Ovary (tissue), 10 donors: ENCODE measurements at places on chromosomes 1 and 21. TPM values are rescaled to one million over a fixed set of nuclear protein-coding genes. Genes with fewer than 3 reads are reported as not detected.

CACNA1S gene
- not detected for total RNA-seq

LRRC38 gene
- total RNA-seq: not detected

GRCh38 chr1:109040989-109041620 is 797 bp downstream of the WDR47 start:
- no peaks in the 10 kb centered on the region for H3K4me1 ChIP-seq
- DNase-seq: no peak
- H3K4me3 ChIP-seq: peak overlapping the region; percentile 93
- no peaks in the 10 kb centered on the region for H3K27me3 ChIP-seq

SPATA45 gene
- not detected for total RNA-seq
